Stimulated activated CD4-positive, alpha-beta T cell treated with anti-CD3 and anti-CD28 coated beads, Interleukin-12 subunit alpha, Interleukin-12 subunit beta, amount 100 ng/mL, for 24 hours (primary cell): ENCODE measurements at places on chromosomes 11 and 22.

DNA sequence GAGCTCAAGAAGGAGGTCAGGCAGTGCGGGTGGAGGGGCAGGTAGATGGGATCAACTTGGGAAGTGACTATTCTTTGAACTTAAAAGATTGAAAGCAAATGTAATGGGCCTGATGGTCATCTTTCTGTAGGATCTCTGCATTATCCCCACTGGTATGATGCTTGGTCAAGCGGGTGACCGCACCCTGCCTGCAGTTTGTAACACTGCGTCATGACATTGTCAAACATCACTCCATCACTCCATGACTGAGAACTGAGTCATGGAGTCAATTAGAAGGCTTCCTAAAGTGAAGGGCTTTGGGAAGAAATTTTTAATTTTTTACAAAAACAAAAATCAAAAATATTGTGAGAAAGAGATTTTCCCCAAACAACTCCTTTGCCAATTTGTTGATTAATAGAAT is 62.4 kb upstream of the BMAL1 start:
- no peak for DNase-seq

DNA sequence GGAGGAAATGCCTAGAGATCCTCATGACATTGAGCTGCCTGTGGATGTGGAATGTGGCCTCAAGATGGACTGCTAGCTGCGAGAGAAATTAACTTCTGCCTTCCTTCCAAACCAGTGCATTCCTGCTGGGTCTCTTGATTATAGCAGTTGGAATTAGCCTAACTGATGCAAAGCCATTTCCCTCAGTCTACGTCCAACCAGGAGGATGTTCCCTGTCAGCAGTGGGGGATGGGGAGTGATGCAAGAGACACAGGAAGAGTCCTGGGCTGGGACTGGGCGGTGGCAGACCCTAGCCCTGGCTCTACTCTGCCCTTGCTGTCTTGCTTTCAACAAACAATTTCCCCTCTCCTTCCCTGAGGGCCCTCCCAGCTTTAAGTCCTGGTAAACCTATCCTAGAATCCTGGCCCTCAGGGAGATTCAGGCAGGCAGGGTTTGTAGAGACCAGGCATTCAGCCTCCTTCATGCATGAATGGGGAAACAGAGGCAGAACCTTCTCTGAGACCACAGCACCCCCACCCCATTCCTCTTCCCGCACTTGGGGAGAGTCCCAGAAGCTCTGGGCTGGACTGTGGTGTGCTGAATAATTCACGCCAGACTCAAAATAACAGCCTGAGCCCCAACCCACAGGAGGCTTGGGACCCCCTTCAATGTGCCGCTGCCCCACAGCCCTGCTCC is 17.0 kb downstream of the C11orf96 start:
- DNase-seq = no peak

GRCh38 chr11:93589347-93589746 is 46.2 kb upstream of the SMCO4 start:
- DNase-seq = no peak

GRCh38 chr11:65937766-65938165 is 7.5 kb upstream of the TSGA10IP start:
- DNase-seq = no peak

DNA sequence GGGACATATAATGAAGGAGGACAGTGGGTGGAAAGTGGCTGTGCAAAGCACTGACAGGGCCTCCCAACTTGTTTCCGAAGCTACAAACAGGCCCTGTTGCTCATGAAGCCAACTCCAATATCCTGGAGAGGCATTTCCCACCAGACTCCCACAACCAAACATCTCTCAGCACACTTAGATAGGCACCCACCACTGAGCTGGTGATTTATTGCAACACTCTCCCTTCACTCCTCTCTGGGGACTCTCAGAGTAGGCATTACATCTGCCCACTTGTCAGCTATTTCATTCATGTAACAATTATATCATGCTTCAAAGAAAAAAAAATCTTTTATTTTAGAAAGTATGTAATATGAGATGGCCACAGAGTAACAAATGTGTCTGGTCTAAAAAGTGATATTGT is 32.1 kb upstream of the PPP2R1B start:
- DNase-seq = no peak

DNA sequence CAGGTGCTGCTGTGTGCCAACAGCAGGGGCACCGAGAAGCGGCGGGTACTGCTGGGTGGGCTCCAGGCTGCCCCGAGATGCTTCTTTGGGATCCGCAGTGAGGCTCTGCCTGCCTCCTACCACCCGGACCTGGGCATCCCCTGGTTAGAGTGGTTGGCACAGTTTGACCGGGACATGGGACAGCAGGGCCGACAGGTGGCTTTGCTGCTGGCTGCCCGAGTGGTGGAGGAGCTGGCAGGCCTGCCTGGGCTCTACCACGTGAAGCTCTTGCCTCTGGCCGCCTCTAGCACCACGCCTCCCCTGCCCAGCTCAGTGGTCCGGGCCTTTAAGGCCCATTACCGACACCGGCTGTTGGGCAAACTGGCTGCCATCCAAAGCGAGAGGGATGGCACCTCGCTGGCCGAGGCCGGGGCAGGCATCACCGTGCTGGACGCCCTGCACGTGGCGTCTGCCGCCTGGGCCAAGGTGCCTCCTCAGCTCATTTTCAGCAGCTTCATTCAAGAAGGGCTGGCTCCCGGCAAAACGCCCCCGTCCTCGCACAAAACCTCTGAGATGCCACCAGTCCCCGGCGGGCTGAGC is 1.9 kb downstream of the TIGD3 start:
- DNase-seq = no peak

- DNase-seq = no peak
Measured at GRCh38 chr11:11505692-11506091, 116.1 kb downstream of the GALNT18 start.

DNA sequence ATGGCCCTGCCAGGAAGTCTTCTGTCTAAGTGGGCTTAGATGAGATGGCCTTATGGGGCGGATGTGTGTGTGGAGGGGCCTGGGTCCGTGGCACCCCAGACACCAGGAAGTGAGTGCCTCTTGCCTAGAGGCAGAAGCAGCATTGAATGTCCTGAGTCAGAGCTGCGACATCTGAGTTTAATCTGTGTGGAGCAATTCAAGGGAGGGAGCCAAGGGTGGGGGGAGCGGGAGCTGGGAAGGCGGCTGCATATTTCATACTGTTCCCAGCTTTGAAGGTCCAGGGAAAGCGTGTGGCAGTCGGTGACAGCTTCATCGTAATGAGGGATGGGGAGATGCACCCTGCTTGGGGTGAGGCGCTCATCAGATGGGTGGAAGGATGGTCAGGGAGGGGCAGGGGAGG is 73.5 kb upstream of the THY1 start:
- DNase-seq = no peak

DNA sequence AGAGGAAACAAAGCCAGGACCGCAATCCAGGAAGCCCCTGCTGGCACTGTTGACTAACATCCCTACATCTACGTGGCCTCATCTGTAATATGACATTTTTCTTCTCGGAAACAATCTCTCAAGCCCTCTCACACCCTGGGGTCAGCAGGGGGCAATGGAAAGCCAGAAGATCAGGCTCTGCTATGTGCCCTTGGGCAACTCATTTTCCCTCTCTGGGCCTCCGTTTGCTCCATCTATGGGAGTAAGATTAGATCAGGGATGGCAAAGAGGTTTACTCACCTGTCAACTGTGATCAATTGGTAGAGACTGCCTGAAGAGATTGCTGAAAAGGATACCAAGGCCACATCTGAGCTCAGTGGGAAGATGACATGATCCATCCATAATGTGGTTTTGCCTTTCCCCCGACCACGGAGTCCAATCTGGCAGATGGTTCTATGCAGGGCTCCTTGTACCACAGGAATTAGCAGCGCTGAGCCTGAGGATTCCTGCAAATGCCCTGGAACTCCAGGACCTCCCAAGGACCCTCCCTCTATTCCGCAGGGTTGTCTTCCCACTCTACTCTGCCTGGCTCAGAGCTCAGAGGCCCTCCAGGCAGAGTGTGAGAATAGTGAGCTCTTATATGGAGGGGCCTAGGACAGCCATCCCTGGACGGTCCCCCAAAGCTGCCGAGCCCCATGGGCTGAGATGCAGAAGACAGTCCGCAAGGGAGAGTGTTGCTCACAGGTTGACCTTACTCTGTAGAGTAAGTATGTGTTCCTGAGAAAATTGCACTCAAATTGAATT is 66.1 kb downstream of the CHST1 start:
- DNase-seq = no peak

DNA sequence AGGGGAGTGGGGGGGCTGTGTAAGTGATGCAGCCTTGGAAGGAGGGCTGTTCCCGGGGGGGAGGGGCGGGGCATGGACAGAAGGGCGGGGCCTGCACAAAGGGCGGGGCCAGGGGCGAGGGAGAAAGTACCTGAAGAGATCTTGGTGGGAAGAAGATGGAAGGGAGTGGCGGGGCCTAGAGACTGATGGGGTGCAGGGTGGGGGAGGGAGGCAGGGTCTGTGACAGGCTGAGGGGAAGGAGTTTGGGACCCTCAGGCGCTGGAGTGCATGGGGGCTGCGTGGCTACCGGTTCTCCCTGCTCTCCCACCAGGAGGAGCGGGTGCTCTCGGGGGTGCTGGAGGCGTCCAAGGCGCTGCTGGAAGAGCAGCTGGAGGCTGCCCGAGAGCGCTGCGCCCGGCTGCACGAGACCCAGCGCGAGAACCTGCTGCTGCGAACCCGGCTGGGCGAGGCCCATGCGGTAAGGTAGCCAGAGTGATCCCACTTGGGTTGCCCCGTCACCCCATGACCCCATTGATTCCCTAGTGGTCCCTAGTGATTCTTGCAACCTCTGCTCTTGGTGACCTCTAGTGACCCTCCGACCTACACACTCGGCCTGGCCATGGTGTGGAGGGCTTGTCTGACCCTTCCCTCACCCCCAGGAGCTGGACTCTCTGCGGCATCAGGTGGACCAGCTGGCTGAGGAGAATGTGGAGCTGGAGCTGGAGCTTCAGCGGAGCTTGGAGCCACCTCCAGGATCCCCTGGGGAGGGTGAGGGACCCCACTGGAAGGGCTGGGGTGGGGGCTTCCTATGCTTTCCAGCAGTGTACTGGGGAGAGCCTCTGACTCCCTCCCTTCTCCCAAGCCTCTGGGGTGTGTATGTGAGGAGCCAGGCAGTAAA is 3.1 kb downstream of the CCDC88B start:
- no peak for DNase-seq

GRCh38 chr11:87666730-87667129 is 508.5 kb downstream of the RAB38 start:
- no peak for DNase-seq

GRCh38 chr11:128342511-128343134 is 244.7 kb downstream of the ETS1 start:
- peak; percentile 61 for DNase-seq

DNA sequence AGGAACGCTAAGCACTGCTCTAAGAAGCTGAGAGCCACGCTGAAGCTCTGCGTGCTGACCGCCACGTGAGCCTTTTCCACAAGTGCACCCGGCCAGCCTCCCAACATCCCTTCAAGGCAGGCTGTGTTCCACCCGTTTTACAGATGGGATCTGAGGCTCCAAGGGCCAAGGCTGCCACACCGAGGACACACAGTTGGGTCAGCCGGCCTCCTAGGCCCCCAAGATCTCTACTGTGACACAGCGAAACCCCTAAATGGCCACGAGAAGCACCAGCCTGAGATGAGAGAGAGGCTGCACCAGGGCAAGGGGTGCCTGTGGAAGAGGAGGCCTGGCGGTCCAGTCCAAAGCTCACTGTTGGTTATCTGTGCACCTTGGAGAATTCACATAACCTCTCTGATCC is 11.8 kb upstream of the CD5 start:
- DNase-seq = no peak

GRCh38 chr11:102385085-102386007 is 38.3 kb downstream of the BIRC2 start:
- DNase-seq = no peak
